Stimulated activated CD4-positive, alpha-beta T cell treated with anti-CD3 and anti-CD28 coated beads, Interleukin-1b, Interleukin-23, amount 100 ng/mL, for 1 hour (primary cell): ENCODE measurements at places on chromosomes 11 and 22.

DNA sequence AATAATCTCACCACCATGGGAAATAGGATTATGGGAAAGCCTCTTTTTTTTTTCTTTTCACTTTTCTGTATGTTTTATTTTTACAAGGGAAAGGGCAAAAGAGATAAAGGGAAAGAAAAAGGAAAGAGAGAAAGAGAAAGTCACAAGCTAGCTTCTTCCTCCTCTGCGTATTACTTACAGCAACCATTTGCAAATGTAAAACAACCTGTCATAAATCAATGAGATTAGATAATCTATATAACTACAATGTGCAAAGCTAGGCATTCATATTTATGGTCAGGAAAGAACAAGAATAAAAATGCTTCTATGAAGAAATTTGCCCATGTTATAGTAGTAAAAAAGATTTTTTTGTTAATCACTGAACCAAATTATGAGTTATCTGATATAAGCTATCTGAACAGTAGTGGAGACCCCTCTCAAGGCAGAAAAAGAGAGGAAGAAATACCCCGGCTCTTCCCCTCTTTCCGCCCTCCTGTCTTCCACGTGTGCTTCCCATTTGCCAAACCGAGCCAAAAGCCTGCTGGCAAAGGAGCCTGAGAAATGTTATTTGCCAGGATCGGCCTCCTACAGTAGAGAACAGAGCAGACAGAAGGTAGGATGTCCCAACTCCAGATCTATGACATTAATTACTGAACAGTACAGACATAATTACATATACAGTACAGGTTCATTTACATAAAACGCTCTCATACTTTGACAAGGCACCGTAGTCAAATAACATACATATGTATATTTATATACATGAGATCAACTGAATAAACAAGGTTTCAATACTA is 50.2 kb downstream of the ARHGAP32 start:
- DNase-seq: no peak

DNA sequence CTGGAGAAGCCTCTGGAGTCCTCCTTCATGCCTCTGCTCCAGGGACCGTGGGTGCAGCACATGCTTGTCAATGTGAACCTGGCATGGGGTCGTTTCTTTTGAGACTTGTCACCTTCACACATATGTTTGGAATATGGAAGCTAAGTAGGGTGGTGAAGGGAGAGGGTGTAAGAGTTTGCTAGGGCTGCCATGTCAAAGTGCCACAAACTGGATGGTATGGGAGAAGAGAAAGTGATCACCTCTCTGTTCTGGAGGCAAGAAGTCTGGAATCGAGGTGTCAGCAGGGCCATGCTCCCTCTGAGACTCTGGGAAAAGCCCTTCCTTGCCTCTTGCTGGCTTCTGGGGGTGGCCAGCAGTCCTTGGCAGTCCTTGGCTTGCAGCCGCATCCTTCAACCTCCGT is 8.7 kb upstream of the TSPAN18 start:
- no peak for DNase-seq

DNA sequence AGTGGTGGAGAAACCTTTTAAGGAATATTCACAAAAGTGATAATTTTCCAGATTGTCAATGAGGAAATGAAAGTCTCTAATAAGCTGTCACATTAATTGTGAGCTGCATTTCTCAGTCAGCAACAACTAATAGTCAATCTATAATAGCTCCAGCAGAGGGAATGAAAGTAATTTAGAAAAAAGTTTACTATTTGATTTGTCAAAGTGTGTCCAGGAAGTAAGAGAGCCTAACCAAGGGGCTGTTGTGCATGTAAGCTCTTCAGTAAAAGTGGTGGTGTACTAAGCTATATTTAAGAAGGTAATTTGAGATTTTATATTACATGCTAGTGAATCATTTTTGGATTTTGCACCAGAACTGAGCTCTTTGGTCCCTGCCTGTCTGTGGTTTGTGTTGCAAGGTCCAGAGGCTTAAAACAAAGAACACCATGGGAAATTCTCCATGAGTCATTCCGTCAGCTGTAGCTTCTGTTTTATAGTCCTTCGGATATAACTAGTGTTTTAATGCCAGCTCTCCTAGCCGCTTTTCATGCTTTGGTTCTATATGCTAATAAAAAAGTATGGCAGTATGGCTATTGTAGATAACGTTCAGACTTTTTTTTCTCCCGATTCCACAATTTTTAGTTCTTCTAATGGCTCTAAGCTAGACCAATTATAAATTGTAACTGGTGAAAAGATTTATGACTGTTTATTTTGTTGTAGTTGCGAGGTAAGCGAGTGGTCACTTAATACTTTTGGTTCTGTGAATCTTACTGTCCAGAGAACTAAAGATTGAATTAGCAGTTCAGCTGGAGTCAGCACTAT is 64.6 kb downstream of the ARHGEF12 start:
- no peak for DNase-seq

DNA sequence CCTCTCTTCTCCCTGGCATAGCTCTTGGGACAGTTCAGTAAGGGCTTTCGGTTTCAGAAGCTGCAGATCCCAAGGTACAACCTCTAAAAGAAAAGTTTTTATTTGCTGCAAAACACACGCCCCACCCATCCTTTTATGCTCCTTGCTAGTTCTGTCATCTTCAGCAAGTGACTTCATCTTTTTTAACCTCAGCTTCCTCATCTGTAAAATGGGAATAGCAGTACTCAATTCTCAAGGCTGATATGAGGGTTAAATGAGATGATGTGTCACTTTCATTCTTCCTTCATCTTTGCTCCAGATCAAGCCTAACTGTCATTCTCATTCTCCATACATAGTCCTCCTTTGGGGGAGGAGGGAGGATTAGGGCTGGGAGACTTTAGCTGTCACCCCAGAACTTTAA is 90.0 kb upstream of the ALX4 start:
- DNase-seq: no peak

DNA sequence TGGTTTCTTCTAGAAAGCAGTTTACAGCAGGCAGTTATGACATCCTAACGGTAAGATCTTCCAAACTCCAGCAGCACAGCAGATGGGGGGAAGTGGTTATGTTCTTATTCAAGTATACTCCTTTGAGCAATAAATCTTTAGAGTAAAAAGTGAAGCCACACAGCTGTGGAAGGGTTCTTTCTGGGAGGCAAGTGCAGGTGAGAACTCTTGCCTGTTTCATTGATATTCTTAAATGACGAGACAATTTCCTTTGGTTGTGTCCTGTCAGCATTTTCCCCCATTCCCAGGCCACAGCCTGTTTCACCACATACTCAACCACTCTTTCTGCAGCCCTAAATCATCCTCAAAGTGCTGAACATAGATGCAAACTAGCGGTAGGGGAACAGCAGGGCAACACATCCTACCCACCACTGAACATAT is 207.3 kb upstream of the MTNR1B start:
- no peak for DNase-seq

DNA sequence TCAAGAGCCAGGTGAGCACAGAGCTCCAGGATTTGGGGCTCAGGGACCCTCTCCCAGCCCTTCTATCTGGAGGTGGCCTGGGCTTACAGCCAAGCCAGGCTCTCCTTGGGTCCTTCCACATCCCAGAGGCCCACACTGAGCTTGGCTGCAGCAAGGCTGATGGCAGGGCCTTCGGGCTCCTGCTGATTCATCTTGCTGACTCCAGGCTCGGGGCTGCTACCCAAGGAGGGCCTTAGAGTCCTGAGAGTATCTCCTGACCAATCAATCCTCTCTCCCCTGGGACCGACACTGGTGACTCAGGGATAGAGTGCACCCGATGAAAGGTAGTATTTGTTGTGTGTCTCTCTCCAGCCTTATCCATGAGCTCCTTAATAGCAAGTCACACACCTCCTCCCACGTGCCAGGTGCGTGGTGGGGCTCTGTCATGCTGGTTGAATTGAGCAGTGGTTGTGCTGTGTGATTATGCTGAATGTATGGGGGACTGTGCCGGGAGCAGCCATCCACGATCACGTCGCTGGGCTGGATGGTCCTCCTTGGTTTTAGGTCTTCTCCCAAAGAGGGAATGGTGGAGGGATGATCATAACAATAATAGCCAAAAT is 62.3 kb downstream of the GRIK4 start:
- DNase-seq: no peak

DNA sequence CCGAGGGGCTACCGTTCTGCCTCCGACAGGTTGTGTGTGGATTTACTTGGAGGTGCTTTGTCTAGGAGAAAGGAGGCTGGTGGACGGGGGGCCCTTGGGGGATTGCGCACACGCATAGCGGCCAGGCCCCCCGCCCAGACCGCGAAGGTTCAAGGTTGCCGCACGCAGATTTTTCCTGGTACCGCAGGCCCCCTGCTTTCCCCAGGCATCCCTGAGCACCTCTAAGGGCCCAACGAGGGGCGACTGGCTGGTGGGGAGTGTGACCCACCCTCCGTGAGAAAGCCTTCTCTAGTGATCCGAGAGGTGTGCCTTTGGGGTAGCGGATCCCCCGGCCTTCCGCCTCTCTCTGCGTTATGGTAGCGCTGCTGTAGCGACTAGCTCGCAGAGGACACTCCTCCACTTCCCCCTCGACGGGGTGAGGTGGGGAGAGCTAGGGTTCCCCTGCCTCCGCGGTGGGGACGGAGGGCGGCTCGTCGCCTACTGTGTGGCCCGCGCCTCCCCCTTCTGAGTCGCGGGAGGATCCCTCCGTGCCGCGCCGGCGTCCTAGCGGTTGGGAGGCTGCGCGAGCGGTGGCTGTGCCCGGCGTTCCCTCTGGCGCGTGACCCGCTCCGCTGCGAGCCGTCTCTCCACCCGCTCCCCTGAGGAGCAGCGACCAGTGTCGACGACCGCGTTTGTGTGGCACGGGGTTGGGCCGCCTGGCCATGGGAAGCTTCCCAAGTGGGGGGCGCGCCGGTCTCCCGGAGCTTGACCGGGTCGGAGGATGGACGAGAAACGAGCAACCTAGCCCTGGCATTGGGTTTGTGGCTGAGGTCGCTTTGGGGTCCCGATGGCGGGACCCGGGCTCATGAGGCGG is 3900.0 kb upstream of the OR11H1 start:
- DNase-seq: no peak

- no peak for DNase-seq
Measured at GRCh38 chr11:24738972-24739371, 242.1 kb downstream of the LUZP2 start.

DNA sequence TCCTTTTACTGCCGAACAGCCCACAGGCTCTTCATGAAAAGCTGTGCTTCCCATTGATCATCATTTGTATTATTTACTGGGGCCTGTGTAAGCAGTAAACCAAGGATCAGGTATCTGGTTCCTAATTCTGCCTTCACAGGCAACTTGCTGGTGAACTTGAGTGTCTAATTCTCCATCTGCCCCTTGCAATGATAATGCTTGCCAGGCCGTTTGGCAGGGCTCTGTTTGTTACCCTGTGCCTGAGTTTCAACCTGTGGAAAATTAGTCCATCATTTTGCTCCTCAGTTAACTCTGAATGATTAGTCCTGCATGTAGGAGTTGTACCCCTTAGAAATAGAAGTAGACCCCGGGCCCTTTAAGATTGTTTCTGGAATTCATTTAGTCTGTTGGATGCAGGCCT is 298.4 kb upstream of the CADM1 start:
- no peak for DNase-seq

- DNase-seq: no peak
Measured at GRCh38 chr11:113623114-113623513, 83.0 kb downstream of the TMPRSS5 start.

GRCh38 chr22:47787501-47788227 is 1025.2 kb downstream of the TBC1D22A start:
- no peak for DNase-seq

GRCh38 chr11:46326813-46327416 is 20.3 kb upstream of the DGKZ start:
- no peak for DNase-seq

DNA sequence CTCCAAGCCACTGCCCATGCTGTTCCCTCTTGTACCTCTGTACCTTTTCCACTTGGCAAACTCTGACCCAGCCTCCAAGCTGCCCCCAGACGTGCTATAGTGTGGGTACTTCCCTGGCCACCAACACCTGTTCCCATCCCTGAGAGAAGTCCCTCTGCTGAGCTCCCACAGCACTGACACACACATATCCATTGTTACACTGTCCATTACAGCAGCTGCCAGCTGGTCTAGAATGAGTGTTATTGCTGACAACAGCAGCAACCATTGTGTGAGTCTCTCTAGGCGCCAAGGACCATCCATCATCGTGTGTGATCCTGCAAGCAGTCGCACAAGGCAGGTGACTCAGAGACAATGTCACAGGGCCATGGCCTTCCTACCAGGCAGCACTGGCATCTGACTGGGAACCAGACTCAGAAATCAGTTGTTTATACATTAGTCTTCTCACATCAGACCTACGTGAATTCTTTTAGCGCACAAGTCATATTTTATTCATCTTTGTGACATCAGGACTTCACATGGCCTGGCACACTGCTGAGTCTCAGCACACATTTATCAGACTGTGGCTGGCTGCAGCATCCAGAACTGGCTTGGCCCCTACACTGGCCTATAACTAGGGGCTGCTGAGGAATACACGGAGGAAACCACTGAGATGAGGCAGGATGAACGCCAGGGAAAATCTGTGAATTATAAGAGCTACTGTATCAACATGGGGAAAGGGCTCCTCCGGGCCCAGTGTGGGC is 56.4 kb downstream of the SGSM3 start:
- no peak for DNase-seq

DNA sequence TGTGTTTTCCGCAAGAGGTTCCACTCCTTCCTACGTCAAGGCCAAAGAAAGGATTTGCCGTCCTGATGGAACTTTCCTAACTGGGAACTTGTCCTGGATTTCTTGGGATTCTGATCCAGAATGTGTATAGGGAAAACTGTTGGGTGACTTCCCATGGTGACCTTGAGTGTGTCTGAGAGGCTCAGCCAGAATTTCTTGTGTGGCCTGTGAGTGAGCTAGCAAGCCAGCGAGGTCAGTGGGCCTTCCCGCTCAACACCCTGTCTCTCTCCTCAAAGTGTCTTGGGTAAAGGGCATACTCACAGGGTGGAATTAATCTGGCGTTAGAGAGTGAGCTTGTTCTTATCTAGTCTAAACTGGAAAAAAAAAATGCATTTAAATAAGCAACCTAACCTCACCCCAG is 20.4 kb downstream of the ZNRF3 start:
- no peak for DNase-seq

- no peak for DNase-seq
Measured at GRCh38 chr22:45087802-45088201, 75.9 kb upstream of the NUP50 start.

GRCh38 chr11:5865826-5866225 is 8.3 kb upstream of the OR52E8 start:
- no peak for DNase-seq

GRCh38 chr11:104098555-104098954 is 62.1 kb downstream of the DDI1 start:
- no peak for DNase-seq

DNA sequence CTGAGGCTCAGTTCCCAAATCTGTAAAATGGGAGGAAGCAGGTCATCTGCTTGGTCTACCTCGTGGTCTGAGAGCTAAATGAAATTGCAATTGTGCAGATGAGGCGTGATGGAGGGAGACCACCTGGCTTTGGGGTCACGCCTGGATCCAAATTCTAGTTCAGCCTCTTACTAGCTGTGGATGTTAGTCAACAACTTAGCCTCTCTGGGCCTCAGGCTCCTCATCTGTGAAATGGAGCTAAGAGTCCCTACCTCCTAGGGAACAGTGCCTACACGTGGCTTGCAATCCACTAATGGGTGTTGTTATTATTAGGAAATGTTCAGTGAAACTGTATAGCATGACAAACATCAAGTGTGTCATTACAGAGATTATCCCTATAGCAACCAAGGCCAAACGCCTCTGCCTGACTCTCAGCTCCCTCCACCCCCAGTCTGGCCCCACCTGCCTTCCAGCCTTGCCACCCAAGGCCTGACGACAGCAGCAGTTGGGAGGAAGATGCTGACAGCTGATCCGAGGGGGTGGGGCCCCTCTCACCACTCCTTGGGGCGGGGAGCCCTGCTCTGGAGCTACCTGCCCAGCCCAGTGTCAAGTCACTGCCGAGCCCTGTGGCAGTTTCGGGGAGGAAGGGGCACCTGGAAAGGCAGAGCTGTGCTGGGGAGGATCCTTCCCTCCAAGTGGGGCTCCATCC is 1.7 kb upstream of the RHOD start:
- no peak for DNase-seq
